ACHN (cell line): ENCODE measurements at places on chromosomes 5 and 9.
A peak's percentile ranks its signal among the peaks of the same experiment; 100 is the strongest.

- no peak for DNase-seq
Measured at GRCh38 chr5:160064417-160064810, 54.8 kb downstream of the PWWP2A start.

DNA sequence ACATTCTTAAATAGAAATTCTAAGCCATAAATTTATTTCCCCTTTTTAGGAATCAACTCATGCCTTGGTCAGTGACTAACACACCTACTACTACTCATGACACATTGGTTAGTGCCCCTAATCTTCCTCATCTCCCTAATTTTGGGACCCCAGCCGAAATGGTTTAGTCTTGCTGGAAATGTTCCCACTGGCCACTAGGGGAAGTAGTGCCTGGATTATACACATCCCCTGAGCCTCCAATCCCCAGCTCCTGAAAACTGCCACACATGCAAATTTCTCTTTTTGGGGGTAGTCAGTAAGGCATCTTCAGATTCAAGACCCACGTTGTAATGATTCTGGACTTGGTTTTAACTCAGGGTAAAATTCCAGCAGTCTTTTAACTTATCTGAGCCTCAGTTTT lies 79.8 kb downstream of the HSD17B3 start:
- DNase-seq, result no peak

- no peak for DNase-seq
Measured at GRCh38 chr5:93278896-93279295, 302.1 kb downstream of the NR2F1-AS1 start.

DNA sequence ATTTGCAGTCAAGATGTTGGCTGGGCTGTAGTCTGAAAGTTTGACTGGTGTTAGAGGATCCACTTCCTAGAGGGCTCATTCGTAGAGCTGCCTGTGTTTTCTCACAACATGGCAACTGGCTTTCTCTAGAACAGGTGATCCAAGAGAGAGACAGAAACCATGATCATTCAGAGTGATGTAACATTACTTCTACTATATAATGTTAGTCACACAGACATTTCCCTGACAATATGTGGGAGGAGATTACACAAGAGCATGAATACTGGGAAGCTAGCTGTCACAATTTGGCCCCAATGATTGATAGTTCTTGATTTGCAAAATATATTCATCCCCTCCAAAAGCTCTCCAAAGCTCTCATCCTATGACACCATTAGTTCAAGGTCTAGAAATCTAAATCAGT lies 10.9 kb upstream of the TMEM161B start:
- no peak for DNase-seq

- DNase-seq, result no peak
Measured at GRCh38 chr5:40757400-40757799, 1.6 kb upstream of the TTC33 start.

DNA sequence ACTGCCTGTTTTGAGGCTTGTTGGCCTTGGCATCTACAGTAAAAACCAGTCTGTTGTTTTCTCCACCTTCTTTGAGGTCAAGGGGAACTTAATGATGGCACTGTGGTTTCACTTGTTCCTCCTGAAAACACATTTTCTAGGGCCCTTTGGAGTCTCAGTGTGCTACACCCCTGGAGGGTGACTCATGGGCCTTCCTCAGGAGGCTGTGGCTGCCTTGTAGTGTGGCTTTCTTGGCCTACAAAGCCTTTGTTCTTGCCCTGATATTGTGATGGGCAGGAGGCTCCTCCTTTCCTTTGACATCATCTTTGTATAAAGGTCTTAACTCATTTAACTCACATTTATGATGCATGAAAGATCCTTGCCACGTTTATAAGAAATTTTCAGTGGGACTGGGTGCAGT lies 56.3 kb upstream of the GPBP1 start:
- no peak for DNase-seq

- DNase-seq, result no peak
Measured at GRCh38 chr5:173271419-173271818, 36.4 kb upstream of the NKX2-5 start.

DNA sequence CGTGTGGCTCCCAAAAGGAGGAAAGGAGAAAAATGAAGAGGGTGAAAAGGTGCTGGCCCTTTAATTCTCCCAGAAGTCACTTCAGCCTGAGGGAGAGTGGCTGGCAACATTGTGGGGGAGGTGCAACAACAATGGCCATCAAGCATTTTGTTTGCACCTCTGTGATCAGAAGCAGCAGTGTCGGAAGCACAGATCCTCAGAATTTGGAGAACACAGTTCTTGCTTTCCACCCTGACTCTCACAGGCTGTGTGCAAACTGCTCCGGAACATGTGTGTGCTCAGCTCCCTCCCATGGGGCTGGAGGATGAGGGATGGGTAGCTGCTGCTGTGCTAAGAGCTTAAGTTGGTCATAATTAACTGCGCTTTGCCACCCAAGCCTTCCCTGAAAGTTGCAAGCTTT lies 127.1 kb downstream of the DPYSL3 start:
- no peak for DNase-seq

DNA sequence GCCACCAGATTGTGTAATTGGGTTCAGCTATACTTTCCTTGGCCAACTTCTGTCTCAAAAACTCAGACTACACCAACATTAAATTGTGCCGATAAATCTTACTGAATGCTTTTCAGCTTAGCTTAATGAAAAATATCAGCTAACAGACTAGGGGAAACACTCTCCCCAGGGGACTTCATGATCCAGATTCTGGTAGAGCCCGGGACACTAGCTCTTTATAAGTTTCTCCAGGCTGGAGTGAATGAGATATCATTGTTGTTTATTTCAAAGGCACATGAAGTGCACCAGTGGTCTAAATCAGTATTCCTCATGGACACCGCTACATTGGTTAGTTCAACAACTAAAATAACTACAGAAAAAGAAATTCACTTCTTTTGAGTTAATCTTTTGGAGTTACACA lies 10.5 kb upstream of the LHFPL2 start:
- no peak for DNase-seq

GRCh38 chr5:133409210-133409674 lies 203.1 kb downstream of the FSTL4 start:
- DNase-seq, result no peak

DNA sequence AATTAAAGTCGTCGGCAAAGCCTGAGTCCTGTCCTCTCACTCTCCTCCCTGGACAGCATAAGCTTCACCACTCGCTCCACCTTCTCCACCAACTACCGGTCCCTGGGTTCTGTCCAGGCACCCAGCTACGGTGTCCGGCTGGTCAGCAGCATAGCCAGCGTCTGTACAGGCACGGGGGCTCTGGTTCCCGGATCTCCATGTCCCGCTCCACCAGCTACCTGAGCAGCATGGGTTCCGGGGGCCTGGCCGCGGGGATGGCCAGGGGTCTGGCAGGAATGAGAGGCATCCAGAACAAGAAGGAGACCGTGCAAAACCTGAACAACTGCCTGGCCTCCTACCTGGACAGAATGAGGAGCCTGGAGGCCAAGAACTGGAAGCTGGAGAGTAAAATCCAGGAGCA lies 1.7 kb upstream of the XPA start:
- no peak for DNase-seq

- DNase-seq, result no peak
Measured at GRCh38 chr9:131018621-131019020, 9.6 kb downstream of the LAMC3 start.

GRCh38 chr9:124271660-124272059 lies 13.9 kb downstream of the NEK6 start:
- DNase-seq, result no peak

GRCh38 chr5:173235499-173236394 lies 741 bp upstream of the NKX2-5 start:
- no peak for DNase-seq

GRCh38 chr9:95189251-95190098 lies 128.0 kb downstream of the FANCC start:
- no peak for DNase-seq

DNA sequence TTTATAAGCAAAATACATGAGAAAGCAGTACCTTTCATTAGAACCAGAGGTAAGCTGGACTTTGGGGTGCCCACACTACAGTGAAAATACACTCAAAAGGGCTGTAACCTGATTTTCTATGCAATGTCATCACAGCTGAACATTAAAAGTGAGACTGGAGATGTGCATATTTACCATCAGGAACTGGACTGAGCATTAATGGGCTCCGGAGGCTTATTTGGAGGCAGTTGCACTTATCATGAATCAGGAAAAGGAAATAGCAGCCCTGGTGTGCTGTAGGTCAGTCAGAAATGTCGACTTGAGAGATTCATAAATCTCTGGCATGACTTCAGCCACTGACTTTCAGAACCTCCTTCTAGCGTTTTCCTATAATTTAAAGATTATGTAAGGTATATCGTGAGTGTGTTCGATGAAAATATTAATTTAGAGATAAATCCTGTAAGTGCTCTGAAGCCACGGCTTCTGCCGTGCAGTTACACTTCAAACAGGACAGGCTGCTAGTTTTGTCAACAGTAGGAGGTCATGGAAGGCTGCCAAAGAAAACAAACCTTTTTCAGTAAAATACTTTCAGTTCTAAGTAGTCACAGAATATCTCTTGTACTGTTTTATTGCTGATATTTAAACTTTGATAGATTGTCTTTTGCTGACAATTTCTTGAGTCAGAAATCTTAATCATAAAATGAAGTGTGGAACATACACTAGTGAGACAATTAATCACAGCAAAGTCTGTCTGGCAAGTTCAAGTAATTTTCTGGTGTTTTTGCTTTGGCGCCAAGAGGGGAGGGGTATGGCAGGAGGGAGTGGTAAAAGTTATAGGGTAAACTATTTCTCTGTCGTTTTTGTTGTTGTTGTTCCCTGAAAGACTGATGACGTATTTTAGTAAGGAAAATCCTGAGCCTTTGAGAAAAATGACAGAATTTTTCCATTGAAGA lies 939.7 kb downstream of the NR2F1-AS1 start:
- DNase-seq, result peak; percentile 50

DNA sequence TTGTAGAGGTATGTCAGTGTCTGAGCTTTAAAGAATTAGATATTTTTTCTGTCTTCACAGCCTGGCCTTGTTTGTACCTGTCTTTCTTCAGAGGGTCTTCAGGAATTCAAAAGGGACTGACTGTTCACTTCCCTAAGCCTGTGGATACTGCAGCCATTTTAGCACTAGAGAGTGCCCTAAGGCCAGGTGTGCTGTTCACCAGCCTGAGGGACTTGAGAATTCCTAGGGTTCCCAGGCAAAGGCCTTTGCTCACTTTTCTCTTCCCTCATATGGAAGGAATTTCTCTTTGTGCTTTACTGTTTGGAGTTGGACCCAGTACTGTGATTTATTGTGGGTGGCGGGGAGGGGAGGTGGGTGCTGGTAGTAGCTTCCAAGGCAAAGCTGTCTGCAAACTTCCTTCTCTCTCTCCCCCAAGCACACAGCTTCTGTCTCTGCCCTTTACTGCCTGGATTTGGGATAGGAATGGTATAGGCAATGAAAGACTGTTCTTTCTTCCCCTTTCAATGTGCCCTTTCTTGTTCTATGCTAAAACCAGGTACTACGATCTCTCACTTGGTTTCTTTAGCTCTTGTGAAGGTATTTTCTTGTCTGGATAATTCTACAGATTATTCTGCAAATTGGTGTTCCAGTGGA lies 9.7 kb upstream of the LRRC70 start:
- no peak for DNase-seq

- no peak for DNase-seq
Measured at GRCh38 chr5:1660511-1660910, 136.8 kb upstream of the LPCAT1 start.

DNA sequence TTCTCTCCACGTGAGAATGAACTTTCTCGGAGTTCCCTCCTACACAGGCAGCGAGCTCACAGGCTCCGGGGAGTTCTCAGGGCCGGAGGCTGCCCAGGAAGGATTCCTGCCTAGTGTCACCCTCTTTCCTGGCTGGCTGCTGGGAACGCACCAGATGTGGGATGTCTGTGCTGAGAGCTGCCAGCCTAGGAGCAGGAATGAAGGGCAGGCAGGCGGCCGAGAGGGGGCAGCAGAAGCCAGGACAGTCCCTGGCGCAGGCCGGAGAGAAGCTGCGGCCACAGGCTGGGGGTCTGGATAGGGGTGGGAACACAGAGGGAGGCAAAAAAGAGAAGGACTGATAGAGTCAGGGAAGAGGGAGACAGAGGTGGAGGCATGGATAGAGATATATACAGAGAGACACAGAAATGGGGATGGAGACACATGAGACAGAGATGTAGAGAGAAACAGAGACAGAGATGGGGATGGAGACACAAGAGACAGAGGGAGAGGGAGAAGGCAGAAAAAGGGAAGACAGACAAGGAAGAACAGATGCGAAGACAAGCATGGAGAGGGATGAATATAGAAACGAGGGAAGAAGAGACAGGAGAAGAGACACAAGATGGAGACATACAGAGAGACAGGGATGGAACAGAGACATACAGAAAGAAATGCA lies 25.3 kb upstream of the ENHO start:
- peak; percentile 37 for DNase-seq

- DNase-seq, result no peak
Measured at GRCh38 chr9:127963359-127964064, 17.3 kb downstream of the EEIG1 start.

DNA sequence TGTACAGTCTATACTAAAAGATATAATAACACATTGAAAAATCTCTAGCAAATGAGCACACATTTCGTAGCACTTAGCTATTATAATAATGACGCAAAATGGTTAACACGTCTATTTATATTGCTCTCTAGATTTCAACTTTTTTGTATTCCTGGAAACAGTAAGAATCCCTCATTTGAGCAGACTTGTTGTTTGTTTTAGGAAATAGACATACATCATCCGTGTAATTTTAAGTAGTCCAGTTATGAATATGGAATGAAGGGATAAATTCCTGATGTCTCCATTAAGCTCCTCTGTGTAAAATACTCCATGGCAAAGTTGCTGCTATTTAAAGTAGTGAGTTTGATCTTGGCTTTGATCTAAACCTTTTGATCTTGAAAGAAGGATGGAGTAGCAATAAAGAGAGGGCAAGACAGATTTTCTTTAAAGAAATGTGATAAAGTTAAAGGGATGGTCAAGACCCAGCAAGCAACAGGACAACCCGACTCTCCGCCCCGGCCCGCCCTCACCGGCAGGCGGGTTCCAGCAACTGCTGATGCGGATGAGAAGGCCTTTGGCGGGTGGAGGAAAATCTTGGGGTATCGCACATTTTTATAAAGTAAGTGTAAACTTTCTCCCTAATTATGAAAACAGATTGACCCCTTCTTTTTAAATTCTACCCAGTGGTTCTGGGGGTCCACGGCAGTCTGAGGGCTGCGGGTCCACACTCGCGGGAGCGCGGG lies 277.4 kb downstream of the AOPEP start:
- DNase-seq, result peak; percentile 63

DNA sequence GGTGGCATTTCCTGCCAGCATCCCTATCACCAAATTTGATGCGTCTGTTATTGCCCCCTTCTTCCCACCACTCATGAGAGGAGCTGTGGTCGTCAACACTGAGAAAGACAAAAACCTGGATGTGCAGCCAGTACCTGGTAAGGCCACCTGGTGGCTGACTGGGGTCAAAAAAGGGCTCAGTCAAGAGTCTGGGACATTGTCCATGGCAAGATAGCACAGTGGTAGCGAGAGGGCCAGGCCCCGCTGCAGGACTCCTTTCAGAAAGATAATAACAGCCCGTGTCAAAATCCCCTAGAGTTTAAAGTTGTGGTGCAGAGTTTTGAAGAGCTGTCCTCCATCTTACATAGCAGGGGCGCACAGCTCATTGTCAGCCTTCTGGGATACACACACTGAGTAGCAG lies 40.8 kb downstream of the CSF1R start:
- DNase-seq, result no peak

- no peak for DNase-seq
Measured at GRCh38 chr5:159290741-159291140, 27.7 kb downstream of the UBLCP1 start.

- DNase-seq, result no peak
Measured at GRCh38 chr5:61659221-61659696, 327.2 kb downstream of the ZSWIM6 start.
